Amniotic stem cell (primary cell): ENCODE measurements at places on chromosomes 2 and 18.

GRCh38 chr2:59920307-59920706 is 633.1 kb downstream of the BCL11A start:
- no peak for DNase-seq

DNA sequence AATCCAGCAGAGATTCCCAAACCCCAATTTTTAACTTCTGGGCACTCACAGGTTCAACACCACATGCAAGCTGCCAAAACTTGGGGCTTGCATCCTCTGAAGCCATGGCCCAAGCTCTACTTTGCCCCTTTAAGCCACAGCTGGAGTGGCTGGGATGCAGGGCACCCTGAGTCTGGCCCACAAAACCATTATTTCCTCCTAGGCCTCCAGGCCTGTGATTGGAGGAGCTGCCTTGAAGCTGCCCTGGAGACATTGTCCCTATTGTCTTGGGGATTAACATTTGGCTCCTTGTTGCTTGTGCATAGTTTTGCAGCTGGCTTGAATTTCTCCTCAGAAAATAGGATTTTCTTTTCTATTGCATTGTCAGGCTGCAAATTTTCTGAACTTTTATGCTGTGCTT is 109.8 kb upstream of the RPRM start:
- DNase-seq = no peak

GRCh38 chr18:61910101-61910500 is 17.3 kb upstream of the RNF152 start:
- no peak for DNase-seq

- DNase-seq = no peak
Measured at GRCh38 chr2:77016443-77017354, 505.5 kb downstream of the LRRTM4 start.
